Cardiac fibroblast (primary cell): ENCODE measurements at places on chromosomes 3 and 15.

- no peak for DNase-seq
Observed at GRCh38 chr3:144470666-144471065, 499.0 kb downstream of the DIPK2A start.

DNA sequence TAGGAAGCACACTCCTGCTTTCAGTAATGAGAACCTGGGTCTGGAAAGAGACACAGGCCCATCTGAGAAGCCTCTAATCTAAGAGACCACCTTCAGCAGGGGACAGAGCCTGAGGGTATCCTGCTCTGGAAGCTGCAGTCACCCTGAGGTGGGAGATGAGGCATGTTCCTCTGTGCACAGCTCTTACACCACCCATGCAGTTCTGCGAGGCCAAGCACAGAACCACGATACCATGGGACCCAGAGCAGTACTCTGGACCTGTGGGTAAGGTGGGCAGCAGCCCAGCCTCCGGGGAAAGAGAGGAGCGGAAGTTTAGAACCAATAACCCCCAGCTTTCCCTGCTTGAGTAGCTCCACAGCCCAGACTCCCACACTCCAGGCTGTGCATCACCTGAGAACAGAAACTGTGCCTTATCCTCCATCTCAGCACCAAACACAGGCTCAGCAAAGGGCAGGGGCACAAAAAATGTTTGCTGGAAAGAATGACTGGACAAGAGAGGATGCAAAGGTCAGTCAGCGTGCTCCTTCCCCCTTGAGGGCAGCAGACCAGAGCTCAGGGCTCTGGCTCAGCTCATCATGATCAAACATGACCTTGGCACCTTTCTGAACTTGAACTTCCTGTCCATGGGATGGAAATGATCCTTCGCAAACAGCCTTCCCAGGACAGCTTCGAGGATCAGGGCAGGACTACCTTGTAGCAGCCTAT, 43.1 kb downstream of the RBPMS2 start:
- DNase-seq, result no peak

- peak; percentile 24 for DNase-seq
Observed at GRCh38 chr3:146469150-146470017, at the start of gene PLSCR2. Gene PLSCR2 (minus strand): TSS chr3:146469561. CDS start chr3:146459904, 9,657 bp downstream.

GRCh38 chr3:61538486-61538885, 22.9 kb upstream of the PTPRG start:
- DNase-seq, result no peak

GRCh38 chr3:120182613-120183511, 88.6 kb upstream of the GSK3B start:
- DNase-seq, result peak; percentile 76

DNA sequence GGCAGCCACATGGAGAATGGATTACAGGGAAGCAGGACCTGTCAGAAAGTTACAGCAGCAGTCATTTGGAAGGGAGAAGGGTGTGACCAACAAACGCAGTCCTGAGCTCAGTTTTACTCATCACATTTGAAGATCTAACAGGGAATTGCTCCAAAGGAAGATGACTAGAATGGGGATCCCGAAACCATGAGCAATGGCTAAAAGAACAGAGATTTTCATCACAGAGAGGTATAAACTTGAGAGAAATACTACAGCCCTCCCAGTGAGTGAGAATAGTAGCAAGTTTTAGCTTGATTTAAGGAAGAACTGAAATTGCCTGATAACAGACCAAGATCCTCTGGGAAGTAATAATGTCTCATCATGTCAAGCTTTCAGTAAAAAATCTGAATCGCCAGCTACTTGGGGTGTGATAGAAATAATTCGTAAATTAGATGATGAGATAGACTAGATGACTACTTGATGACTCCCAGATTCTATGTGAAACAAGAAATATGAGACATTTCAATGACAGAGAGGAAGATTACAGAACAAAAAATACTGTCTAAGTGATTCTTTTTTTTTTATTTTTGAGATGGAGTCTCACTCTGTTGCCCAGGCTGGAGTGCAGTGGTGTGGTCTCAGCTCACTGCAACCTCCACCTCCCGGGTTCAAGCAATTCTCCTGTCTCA, 16.9 kb downstream of the CD47 start:
- DNase-seq, result peak; percentile 37

DNA sequence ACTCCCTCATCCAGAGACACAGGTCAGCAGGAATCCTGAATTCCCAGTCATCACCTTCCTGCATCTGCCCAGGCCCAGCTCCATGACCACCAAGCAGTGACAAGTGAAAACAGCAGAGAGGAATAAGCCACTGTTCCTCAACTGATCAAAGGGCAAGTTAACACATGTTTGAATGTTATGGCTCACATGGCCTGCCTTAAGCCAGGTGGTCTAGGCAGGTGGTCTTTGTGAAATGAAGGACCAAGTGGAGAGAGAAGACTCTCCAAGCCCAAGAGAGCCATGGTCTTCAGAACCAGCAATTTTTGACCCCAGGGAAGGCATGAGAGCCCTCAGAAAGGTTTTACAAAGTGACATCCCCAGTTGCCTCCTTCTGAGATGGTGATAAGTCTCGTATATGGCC, 161.8 kb downstream of the EPHB1 start:
- no peak for DNase-seq

DNA sequence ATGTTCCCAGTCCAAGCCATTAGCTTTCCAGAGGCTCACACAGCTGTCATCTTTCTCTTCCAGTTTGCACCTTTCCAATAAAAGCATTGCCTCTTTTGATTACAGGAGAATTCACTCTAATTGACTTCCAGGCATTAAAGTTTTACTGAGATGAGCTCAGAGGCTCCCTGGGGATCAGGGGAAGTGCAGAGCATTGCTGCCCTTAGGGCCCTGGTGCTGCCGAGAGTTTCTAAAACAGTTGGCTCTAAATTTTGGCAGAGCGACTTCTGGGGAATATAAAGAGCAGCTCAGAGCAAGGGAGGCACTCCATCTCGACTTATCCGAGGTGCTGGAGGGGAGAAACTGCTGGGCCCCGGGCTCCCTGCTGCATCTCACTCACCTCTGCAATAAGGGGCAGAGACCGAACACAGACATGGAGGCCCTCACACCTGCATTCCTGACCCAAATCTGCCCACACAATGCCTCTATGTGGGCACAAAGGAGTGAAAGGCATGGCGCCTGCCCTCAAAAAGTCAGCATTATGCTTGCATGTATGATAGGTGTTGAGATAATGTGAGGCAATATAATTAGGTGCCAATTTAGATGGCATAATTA, 61.7 kb downstream of the SCN11A start:
- no peak for DNase-seq

DNA sequence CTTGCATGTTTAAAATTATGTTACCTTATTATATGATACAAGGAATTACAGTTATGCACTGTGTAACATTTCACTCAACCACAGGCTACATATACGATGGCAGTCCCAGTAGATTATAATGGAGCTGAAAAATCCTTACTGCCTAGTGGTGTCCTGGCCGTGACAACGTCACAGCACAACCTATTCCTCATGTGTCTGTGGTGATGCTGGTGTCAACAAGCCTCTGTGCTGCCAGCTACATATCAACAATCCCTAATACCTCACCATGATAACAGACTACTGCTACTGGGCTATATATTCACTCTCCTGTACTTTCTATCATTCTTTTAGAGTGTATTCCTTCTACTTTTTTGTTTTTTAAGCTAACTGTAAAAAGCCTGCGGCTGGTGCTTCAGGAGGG, 80.2 kb upstream of the OCA2 start:
- no peak for DNase-seq

- DNase-seq, result no peak
Observed at GRCh38 chr15:68997050-68997449, 17.4 kb upstream of the NOX5 start.

GRCh38 chr3:180707896-180708295, 28.6 kb upstream of the CCDC39 start:
- DNase-seq, result no peak

GRCh38 chr3:78347176-78347575, 1307.3 kb downstream of the ROBO2 start:
- no peak for DNase-seq

- DNase-seq, result no peak
Observed at GRCh38 chr3:192514754-192515663, 212.3 kb downstream of the FGF12 start.

DNA sequence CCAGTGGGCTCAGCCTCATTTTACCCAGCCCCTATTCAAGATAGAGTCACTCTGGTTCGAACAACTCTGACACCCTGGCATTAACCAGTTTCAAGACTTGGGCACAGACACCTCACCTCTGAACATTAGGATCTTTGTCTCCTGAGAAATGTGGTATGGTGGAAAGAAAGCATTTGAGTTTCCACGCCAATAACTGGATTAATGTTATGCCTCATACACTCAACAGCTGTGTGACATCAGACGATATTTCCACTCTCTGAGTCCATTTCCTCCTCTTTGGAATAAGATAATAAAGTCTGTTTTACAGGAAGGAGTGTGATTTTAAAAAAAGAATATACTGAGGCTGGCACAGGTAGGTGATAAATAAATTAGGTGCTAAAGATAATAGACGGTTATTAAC, 121.3 kb upstream of the CHL1 start:
- DNase-seq, result peak; percentile 9

DNA sequence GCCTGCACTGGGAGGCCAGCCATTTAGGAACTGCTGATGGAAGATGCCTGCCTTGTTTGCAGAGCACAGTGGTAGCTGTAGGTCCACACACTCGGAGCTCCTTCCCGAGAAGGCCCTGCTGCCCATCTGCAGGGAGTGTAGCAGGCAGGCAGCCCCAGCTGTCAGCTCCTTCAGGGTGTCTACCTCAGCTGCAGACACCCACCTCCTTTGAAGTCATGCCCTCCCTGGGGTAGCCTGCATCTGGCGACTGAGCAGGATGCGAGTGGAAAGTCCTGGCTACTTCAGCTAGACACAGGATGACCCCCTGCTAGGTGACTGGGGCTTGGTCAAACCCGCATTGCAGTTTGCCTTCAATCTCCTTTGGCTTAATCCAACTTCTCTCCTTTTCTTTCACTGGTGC, 93.2 kb upstream of the TLE3 start:
- DNase-seq, result no peak

- no peak for DNase-seq
Observed at GRCh38 chr3:13149330-13150108, 76.3 kb upstream of the IQSEC1 start.
